ENCODE measurements at places on chromosomes 11 and 22. TPM values are rescaled to one million over a fixed set of nuclear protein-coding genes. Genes with fewer than 3 reads are reported as not detected.

The AIFM3 gene
- total RNA-seq = 0.47 TPM

The PGR gene
- 11.7 TPM for total RNA-seq

The TMEM151A gene
- total RNA-seq = not detected

The MB gene
- 16,708 TPM for total RNA-seq

The CD3G gene
- total RNA-seq = 0.16 TPM

The KRTAP5-9 gene
- not detected for total RNA-seq

The CDHR5 gene
- total RNA-seq = not detected

The GRK3 gene
- total RNA-seq = 3.8 TPM

The C1QTNF4 gene
- total RNA-seq = 0.58 TPM

GRCh38 chr11:14318581-14318981 lies 40.4 kb downstream of the RRAS2 start:
- H3K4me1 ChIP-seq = peaks cover 12% of the 10 kb centered on the region
- H3K36me3 ChIP-seq = no peaks in the 10 kb centered on the region
- no peak overlapping the region for H3K27ac ChIP-seq
- no peaks in the 10 kb centered on the region for H3K27me3 ChIP-seq
- DNase-seq = no peak

- H3K4me1 ChIP-seq = peaks cover 64% of the 10 kb centered on the region
- H3K27ac ChIP-seq = peak overlapping the region; percentile 68
- peak overlapping the region; percentile 11 for H3K4me3 ChIP-seq
- no peaks in the 10 kb centered on the region for H3K27me3 ChIP-seq
- H3K36me3 ChIP-seq = no peaks in the 10 kb centered on the region
These were observed 107.2 kb downstream of the MPPED2 start for GRCh38 chr11:30478923-30479322.

DNA sequence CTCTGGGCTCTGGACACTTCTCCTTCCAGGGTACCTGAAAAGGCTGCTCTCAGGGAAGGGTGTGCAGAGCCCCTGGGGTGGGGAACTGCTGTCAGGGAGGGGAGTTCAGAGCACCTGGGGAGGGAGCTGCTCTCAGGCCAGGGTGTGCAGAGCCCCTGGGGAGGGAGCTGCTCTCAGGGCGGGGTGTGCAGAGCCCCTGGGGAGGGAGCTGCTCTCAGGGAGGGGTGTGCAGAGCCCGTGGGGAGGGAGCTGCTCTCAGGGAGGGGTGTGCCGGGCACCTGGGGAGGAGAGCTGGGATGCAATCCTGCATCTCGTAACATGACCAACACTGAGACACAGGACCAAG lies 764.2 kb downstream of the BRD1 start:
- H3K4me3 ChIP-seq = no peak overlapping the region
- no peak overlapping the region for H3K27ac ChIP-seq
- peaks cover 93% of the 10 kb centered on the region for H3K27me3 ChIP-seq
- DNase-seq = no peak
- no peaks in the 10 kb centered on the region for H3K36me3 ChIP-seq
- H3K4me1 ChIP-seq = no peaks in the 10 kb centered on the region

DNA sequence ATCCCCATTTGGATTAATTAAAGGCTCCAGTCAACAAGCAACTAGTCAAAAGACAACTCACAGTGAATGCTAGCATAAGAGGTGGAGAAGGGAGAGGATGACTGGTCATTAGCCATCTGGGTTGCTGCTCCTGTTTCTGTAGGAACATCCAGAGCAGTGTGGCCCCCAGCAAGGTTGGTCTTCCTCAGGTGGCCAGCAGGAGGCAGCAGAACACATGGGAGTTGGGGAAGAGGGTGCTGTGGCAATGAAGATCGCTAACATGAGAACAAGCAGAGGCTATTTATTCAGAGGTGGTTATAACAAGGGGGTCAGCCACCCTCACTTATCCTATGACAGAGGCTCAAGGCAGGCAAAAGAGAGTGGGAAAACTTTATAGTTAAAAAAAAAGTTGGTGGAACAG lies 21.3 kb downstream of the IZUMO1R start:
- no peaks in the 10 kb centered on the region for H3K4me1 ChIP-seq
- no peaks in the 10 kb centered on the region for H3K36me3 ChIP-seq
- H3K4me3 ChIP-seq = no peak overlapping the region
- no peaks in the 10 kb centered on the region for H3K27me3 ChIP-seq
- no peak overlapping the region for H3K27ac ChIP-seq

DNA sequence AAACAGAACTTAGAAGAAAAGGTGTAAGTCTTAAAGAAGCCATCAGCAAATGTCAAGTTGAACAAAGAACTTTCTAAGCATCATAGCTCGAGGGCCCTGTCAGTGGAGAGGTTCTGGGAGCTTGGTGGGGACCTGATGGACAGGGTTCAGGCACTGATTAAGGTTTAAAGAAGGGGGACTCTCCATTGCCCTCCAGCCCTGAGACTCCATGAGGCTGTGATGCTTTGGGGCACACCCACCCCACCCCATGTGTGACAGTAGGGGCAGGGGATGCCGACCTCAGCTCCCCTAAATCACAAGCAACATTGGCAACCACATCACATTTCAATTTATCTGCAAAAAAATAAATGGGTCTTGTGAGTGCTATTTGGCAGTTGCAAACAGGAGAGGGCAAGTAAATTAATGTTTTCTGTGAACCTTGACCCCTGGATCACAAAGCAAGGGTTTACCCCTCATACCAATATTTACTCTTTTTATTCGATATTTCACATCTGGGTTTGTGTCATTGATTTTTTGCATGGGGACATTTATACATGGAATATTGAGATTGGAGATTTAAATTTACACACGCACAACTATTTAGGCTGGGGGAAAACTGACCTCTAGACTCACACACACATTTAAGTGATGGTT lies 37.1 kb upstream of the ANO1 start:
- peaks cover 13% of the 10 kb centered on the region for H3K27me3 ChIP-seq
- no peak overlapping the region for H3K27ac ChIP-seq

GRCh38 chr22:20956258-20957101 lies 10.6 kb upstream of the AIFM3 start:
- H3K4me3 ChIP-seq = peak overlapping the region; percentile 70
- H3K27ac ChIP-seq = no peak overlapping the region
- H3K4me1 ChIP-seq = peaks cover 30% of the 10 kb centered on the region
- H3K36me3 ChIP-seq = peaks cover 22% of the 10 kb centered on the region
- peaks cover 3% of the 10 kb centered on the region for H3K27me3 ChIP-seq
- no peak for DNase-seq

DNA sequence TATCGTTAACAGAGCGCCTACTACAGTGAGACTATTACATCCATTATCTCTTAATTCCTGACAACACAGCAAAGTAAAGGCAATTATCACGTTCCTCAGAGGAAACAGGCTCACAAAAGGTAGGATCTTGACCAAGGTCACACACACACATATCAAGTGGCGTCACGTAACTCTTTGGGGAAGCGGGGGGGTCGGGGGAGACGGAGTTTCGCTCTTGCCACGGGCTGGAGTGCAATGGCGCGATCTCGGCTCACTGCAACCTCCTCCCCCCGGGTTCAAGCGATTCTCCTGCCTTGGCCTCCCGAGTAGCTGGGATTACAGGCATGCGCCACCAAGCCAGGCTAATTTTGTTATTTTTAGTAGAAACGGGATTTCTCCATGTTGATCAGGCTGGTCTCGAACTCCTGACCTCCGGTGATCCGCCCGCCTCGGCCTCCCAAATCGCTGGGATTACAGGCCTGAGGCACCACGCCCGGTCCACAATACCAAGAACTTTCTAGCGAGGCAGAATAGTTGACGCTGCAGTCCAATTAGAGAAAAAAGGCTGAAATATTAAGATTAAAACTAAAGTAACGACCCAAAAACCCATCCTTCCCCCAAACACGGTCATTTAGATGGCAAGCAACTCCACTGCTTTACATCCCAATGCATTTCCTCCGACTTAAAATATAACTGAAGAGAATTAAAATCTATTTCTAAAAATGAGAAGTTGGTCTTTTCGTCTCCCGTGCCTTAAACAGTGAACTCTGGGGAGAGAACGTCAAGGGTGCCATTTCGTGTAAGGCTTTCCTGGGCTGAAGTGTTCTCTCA lies 1.2 kb downstream of the DDX17 start:
- peak overlapping the region; percentile 93 for H3K4me3 ChIP-seq
- H3K27me3 ChIP-seq = no peaks in the 10 kb centered on the region

GRCh38 chr11:112050721-112051120 lies 23.1 kb downstream of the PIH1D2 start:
- H3K27me3 ChIP-seq = no peaks in the 10 kb centered on the region
- no peak overlapping the region for H3K4me3 ChIP-seq
- peaks cover 95% of the 10 kb centered on the region for H3K36me3 ChIP-seq
- DNase-seq = no peak
- H3K4me1 ChIP-seq = peaks cover 14% of the 10 kb centered on the region

DNA sequence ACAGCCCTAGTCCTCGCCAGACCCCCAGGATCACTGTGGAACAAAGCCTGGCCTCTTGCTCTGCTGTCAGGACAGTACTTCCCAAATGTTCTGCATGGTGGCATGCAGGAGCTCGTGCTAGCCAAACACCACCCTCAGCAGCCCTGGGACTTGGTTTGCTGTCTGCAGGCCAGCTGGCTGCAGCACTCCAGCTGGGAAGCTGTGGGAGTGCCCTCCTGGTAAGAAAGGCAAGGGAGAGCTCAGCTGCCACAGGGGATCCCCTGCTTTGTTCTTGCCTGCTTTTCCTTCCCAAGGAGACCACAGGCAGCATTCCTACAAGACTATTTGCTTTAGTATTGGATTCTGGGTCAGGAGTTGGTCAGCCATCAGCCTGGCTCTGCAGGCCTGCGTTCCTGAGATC lies 27.9 kb downstream of the TCIRG1 start:
- H3K27me3 ChIP-seq = no peaks in the 10 kb centered on the region
- DNase-seq = no peak
- no peak overlapping the region for H3K4me3 ChIP-seq
- H3K36me3 ChIP-seq = peaks cover 93% of the 10 kb centered on the region
- peaks cover 12% of the 10 kb centered on the region for H3K4me1 ChIP-seq

GRCh38 chr11:7577291-7578190 lies 63.7 kb downstream of the PPFIBP2 start:
- peak; percentile 40 for DNase-seq
- peaks cover 74% of the 10 kb centered on the region for H3K4me1 ChIP-seq
- peak overlapping the region; percentile 60 for H3K4me3 ChIP-seq
- peaks cover 3% of the 10 kb centered on the region for H3K36me3 ChIP-seq
- H3K27me3 ChIP-seq = no peaks in the 10 kb centered on the region

DNA sequence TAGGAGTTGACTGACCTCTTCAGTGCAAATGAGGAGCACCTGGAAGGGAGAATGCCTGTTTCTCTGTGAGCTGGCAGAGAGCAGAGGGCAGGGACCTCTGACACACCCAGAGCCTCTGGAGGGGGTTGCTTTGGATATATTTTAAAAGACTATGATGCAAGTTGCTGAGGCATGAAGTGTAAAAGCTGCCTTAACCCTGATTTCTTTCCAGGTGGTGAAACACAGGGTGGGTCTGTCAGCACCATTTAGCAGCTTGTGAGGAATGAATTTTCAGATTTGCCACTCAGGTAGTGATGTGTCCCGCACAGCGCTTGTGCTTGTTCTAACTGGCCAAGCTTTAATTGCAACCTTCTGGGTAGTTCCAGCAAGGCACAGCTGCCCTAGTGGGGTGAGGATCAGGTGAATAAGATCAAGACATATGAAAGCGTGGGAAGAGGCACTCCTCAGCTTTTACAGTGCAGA lies 90.2 kb downstream of the SWAP70 start:
- H3K36me3 ChIP-seq = peaks cover 21% of the 10 kb centered on the region
- no peak overlapping the region for H3K4me3 ChIP-seq
- H3K27me3 ChIP-seq = no peaks in the 10 kb centered on the region
- no peak for DNase-seq
- peak overlapping the region; percentile 47 for H3K27ac ChIP-seq

DNA sequence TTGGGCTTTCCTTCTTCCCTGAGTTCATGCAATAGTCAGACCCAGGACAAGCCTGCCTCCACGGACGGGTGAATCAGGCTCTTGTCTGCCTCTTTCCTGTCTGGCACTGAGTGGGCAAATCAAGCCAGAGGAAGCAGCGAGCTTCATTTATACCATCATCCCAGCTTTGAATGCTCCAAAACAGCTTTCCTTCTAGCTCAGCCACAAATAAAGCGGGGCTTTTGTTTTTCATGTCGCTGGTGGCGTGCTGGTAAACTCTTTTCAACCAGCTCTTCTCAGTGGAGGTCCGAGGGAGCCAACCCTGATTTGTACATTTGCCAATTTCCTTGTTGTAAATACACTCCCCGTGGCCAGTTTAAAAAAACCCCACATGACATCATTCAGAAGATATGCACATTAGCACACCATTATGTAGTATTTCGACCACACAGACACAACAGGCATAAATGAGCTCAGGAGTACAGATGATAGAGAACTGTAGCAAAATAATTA lies 8.6 kb downstream of the C11orf91 start:
- peak overlapping the region; percentile 93 for H3K27ac ChIP-seq
- DNase-seq = peak; percentile 47
- peak overlapping the region; percentile 29 for H3K4me3 ChIP-seq
- peaks cover 90% of the 10 kb centered on the region for H3K4me1 ChIP-seq

All from left ventricle myocardium inferior (tissue), 1 donor.